ENCODE measurements at places on chromosomes 1 and 21. TPM values are rescaled to one million over a fixed set of nuclear protein-coding genes. Genes with fewer than 3 reads are reported as not detected.
A peak's percentile ranks its signal among the peaks of the same experiment; 100 is the strongest.

DNA sequence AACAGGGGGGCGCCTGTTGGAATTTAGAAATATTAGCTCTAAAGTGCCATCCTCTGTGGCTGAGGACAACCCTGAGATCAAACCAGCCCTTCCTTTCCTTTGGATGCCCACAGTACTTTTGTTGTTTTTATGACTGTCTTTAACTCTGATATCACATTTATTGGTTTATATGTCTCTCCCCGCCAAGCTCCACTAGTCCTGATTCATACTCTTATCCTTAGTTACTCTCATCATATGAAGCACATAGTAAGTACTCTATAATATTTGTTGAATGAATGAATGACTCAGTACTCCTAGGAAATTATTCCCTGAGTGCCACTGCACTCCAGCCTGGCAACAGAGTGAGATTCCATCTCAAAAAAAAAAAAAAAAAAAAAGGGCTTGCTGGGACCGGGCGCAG lies 22.6 kb upstream of the NRDC start:
- no peak for DNase-seq
- no peaks in the 10 kb centered on the region for H3K4me1 ChIP-seq
- no peak overlapping the region for H3K27ac ChIP-seq

GRCh38 chr1:16145662-16146278 lies 10.1 kb downstream of the EPHA2 start:
- H3K36me3 ChIP-seq, result no peaks in the 10 kb centered on the region
- peaks cover 4% of the 10 kb centered on the region for H3K4me1 ChIP-seq
- no peak overlapping the region for H3K4me3 ChIP-seq
- H3K27me3 ChIP-seq, result peaks cover 3% of the 10 kb centered on the region
- H3K27ac ChIP-seq, result no peak overlapping the region

DNA sequence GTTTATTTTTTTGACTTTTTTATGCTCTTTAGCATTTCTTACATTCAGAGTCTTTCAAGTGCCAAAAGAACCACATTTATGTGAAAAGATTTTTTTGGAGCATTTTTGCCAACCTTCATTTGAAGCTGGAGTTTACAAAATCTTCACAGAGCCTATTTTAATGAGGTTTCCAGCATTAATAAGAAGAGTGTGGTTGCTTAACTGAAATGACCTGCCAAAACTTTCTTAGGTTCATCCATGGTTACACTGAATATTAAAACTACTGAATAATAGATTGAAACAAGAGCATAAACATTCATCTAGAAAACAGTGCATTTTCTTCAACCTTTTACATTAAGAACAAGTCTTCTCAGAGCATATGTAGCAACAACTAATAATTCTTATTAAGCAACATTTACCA lies 672.3 kb upstream of the CXADR start:
- H3K36me3 ChIP-seq, result no peaks in the 10 kb centered on the region
- no peak overlapping the region for H3K27ac ChIP-seq

Gene TAGLN2
- total RNA-seq, result 442 TPM

GRCh38 chr1:75708910-75709309 lies 15.6 kb upstream of the ACADM start:
- peaks cover 14% of the 10 kb centered on the region for H3K27me3 ChIP-seq
- no peak overlapping the region for H3K4me3 ChIP-seq
- H3K27ac ChIP-seq, result no peak overlapping the region
- no peaks in the 10 kb centered on the region for H3K4me1 ChIP-seq

Gene PLA2G2F
- total RNA-seq, result not detected

Gene FMOD
- 4.1 TPM for total RNA-seq

GRCh38 chr1:172698224-172698623 lies 39.3 kb downstream of the FASLG start:
- no peaks in the 10 kb centered on the region for H3K27me3 ChIP-seq
- H3K36me3 ChIP-seq, result peaks cover 10% of the 10 kb centered on the region
- H3K4me1 ChIP-seq, result no peaks in the 10 kb centered on the region
- H3K4me3 ChIP-seq, result peak overlapping the region; percentile 62
- DNase-seq, result no peak

Gene IL20
- not detected for total RNA-seq

DNA sequence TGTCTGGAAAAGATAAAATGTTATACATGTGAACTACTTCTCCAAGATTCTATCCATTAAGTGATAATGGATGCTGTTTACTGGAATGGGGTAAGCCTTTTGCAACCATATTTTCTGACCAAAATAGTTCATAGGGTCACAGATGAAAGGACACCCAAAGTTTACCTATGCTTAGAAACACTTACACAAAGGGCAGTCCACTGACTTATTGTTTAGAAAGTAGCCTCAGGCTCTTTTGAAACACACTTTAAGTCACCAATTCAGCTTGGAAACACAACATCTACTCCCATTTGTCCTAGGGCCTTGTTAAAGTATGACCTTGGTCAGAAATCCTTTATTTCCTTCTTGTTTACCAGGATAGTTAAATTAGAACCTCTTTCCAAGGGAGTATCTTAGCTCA lies 28.7 kb upstream of the VTCN1 start:
- no peak for DNase-seq
- H3K27me3 ChIP-seq, result peaks cover 10% of the 10 kb centered on the region
- H3K36me3 ChIP-seq, result no peaks in the 10 kb centered on the region
- no peak overlapping the region for H3K4me3 ChIP-seq

Gene STUM
- total RNA-seq, result not detected

Gene CD48
- 222 TPM for total RNA-seq

DNA sequence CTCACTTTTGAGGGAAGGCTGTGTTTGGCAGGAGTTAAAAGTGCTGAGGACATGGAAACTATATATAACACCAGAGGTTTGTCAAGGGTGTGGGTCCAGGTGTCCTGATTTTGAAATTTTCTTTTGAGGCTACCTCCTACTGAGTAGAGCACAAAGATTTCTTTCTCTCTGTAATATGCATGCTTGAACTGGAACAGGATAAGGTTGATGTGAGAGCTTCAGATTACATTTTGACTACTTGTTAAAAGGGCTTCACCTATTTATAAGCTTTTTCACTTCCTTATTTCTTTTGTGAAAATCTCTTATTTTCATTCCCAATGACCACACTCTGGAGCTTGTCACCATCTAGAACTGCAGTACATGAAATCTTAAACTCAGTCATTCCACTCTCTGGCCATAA lies 59.8 kb upstream of the PLA2G4A start:
- no peak overlapping the region for H3K27ac ChIP-seq
- no peaks in the 10 kb centered on the region for H3K27me3 ChIP-seq
- H3K4me3 ChIP-seq, result no peak overlapping the region
- no peaks in the 10 kb centered on the region for H3K36me3 ChIP-seq
- no peaks in the 10 kb centered on the region for H3K4me1 ChIP-seq

DNA sequence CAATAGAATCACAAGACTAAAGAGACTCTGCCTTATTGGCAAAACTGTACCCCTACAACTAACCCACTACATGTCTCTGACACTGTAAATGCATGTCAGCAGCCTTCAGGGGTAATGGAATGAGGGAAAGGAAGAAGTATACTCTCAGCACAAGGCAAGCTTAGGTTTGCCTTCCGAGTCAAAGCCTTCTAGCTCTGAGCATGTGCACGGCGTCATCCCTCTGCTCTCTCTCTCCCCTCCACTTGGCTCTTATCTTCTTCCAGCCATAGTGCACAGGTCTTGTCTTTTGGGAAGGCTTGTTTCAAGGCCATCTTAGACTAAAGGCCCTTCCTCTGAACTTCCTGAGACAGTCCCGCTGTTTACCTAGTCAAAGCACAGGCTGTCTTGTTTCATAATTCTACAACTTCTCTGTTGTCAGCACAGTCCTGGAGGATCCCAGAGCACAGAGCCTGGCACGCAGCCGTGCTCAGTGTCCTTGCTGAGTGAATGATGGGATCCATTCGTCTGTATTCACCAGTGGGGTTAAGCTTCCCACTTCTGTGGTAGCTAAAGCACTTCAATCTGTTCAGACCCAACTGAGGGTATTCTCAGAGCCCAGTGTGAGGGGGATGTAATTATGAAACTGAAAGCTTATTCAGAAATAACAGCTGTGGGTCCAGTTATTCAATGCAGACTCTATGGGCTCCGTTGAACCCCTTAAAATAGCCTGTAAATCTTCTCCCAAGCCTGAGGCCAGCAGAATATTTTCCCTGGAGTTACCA lies 166.5 kb upstream of the PLD5 start:
- H3K27me3 ChIP-seq, result no peaks in the 10 kb centered on the region
- no peaks in the 10 kb centered on the region for H3K4me1 ChIP-seq
- no peak overlapping the region for H3K27ac ChIP-seq

Gene AIRE
- total RNA-seq, result not detected

DNA sequence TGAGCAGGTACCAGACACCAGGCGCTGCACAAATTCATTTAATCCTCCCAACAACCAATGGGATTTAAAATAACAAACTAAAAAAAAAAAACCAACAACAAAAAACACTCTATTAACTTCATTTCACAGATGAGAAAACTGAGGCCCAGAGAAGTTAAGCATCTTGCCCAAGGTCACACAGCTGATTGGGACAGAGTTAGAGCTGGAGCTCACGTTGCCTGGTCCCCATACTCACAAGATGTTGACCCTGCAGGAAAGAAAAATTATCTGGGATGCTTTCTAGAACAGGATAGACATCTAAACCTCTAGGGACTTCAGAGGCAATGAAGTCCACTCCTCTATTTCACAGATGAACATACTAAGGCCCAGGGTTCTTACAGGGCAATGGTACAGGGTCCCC lies 175.3 kb downstream of the PSMG1 start:
- no peaks in the 10 kb centered on the region for H3K36me3 ChIP-seq
- H3K4me1 ChIP-seq, result peaks cover 26% of the 10 kb centered on the region
- H3K4me3 ChIP-seq, result no peak overlapping the region
- DNase-seq, result no peak

- H3K36me3 ChIP-seq, result no peaks in the 10 kb centered on the region
- no peak for DNase-seq
- H3K4me1 ChIP-seq, result no peaks in the 10 kb centered on the region
- peaks cover 50% of the 10 kb centered on the region for H3K27me3 ChIP-seq
- no peak overlapping the region for H3K4me3 ChIP-seq
Measured at GRCh38 chr1:156406251-156406650, 37.2 kb downstream of the RHBG start.

DNA sequence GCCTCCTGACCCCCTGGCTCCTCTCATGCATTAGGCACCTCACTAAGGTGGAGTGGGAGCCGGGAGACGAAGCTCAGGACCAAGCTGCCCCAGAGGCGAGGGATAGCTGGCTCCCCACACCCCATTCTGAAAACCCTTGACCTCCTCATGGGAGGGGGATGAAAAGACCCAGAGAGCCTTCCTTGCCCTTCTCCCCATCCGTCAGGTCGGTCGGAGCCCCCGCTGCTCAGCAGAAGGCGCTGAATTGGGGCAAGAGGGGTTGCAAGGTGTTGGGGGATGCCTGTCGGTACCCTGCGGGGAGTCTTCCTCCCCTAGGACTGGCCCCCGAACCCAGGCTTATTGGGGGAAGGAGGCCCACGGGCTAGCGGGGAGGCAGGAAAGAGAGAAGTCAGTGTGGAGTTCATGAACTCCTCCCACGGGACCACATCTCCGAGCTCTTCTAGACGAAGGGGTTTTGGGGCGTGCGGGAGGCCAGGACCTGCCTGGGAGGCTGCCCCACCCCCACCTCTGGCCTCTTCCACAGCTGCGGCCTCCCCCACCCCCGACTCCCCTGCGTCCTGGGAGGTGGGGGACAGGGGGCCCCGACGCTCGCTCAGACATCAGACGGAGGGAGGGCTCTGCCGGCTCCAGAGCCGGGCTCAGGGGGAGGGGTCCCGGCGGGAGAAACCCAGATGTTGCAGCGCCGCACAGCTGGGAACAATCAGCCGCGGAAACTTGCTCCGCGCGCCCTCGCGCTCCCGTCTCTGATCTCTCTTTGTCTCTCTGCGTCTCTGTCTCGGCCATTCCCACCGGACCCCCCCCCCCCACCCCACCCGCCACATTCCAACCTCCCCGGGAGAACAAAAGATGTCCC lies 719 bp downstream of the MFAP2 start:
- H3K4me3 ChIP-seq, result no peak overlapping the region
- DNase-seq, result no peak
- no peaks in the 10 kb centered on the region for H3K4me1 ChIP-seq

- no peak overlapping the region for H3K27ac ChIP-seq
- H3K27me3 ChIP-seq, result no peaks in the 10 kb centered on the region
- no peak for DNase-seq
- H3K36me3 ChIP-seq, result no peaks in the 10 kb centered on the region
- no peak overlapping the region for H3K4me3 ChIP-seq
- no peaks in the 10 kb centered on the region for H3K4me1 ChIP-seq
Measured at GRCh38 chr1:204599596-204599995, 83.4 kb downstream of the MDM4 start.

Gene HRNR
- not detected for total RNA-seq

Gene CLCA4
- total RNA-seq, result not detected

GRCh38 chr1:58870298-58870676 lies 86.4 kb upstream of the JUN start:
- H3K4me1 ChIP-seq, result no peaks in the 10 kb centered on the region
- peaks cover 9% of the 10 kb centered on the region for H3K36me3 ChIP-seq
- H3K27me3 ChIP-seq, result peaks cover 2% of the 10 kb centered on the region
- no peak overlapping the region for H3K27ac ChIP-seq

DNA sequence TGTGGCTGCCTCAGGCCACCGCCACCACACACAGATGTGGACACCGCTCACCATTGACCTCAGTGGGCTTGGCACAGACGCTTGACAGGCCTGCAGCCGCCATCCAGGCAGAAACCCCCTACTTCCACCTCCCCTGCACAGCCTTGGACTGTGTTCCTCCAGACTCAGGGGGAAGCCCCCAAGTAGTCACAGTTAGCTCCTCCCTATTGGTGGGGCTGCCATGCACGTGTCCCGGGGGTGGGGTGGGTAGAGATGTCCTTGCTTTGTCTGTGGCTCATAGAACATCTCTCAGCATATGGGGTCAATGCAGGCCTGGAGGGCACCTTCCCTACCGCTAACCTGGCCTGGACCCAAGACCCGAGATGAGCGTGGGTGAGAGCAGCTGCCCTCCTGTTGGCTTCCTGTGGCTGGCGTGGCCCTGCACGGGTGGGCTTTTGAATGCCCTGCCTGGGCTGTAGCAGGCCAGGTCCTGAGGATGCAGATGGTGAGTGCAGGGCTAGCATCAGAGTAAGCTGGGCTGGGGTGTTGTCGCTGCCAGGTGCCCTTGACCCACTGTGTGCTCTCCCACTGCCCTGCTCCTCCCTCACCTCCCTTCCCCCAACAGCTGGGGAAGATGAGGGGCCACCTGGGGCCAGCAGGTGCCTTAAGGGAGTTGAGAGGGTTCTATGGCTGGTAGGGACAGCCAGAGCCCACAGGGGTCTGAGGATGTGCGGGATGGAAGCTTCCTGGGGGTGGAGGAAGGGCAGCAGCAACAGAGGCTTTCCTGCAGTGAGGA lies 6.2 kb downstream of the CROCC start:
- H3K27ac ChIP-seq, result no peak overlapping the region
- H3K4me1 ChIP-seq, result peaks cover 6% of the 10 kb centered on the region
- no peak for DNase-seq
- H3K4me3 ChIP-seq, result no peak overlapping the region
- no peaks in the 10 kb centered on the region for H3K36me3 ChIP-seq
- H3K27me3 ChIP-seq, result peaks cover 4% of the 10 kb centered on the region

GRCh38 chr1:231232870-231233734 lies 7.9 kb upstream of the GNPAT start:
- no peaks in the 10 kb centered on the region for H3K27me3 ChIP-seq
- no peak for DNase-seq
- peaks cover 50% of the 10 kb centered on the region for H3K36me3 ChIP-seq
- H3K4me3 ChIP-seq, result no peak overlapping the region
- no peak overlapping the region for H3K27ac ChIP-seq
- H3K4me1 ChIP-seq, result peaks cover 28% of the 10 kb centered on the region
